ENCODE measurements at places on chromosomes 12 and 14.

- DNase-seq, result no peak
Observed at GRCh38 chr12:59298296-59298695, 297.5 kb upstream of the SLC16A7 start.

GRCh38 chr12:69338936-69339335, 9.2 kb upstream of the LYZ start:
- no peak for DNase-seq

GRCh38 chr14:63470962-63471793, 72.0 kb downstream of the PPP2R5E start:
- peak; percentile 35 for DNase-seq

DNA sequence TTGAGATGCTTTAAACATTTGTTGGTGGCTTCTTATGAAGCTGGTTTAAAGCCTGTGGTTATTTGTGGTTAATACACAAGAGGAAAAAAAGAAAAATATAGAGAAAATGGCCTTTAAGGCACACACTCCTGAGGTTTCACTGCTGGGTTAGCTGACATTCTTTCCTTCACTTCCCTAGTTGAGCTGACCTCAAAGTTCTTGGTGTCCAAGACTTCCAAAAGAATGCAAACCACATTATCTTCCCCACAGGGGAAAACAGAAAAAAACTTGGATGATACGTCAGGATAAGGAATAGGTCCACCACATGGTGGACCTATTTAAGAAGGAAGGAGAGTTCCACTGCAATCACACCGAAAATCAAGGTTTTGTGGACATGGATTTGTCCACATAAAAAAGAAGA, 94.3 kb downstream of the SLC25A21 start:
- no peak for DNase-seq

DNA sequence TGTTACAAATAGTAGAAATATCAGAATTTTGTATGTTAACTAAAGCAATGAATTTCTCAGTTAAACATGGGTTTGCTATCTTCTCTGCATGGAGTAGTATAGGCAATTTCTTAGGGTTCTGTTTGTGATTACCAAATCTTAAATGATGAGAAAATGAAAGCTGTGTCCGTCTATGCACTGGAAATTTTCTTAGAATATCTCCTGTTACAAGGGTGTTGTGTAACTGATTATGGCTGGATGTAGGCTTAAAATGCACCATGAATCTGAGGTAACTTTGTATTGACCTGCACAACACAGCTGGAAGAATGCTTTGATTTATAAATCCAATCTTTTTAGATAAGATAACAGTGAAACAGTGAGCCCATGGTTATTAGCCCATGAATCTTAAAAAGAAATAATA, 17.8 kb downstream of the TRIP11 start:
- no peak for DNase-seq

- DNase-seq, result no peak
Observed at GRCh38 chr12:130164216-130164542, 1.9 kb downstream of the FZD10 start.

- no peak for DNase-seq
Observed at GRCh38 chr12:92398565-92399309, 253.1 kb upstream of the BTG1 start.

DNA sequence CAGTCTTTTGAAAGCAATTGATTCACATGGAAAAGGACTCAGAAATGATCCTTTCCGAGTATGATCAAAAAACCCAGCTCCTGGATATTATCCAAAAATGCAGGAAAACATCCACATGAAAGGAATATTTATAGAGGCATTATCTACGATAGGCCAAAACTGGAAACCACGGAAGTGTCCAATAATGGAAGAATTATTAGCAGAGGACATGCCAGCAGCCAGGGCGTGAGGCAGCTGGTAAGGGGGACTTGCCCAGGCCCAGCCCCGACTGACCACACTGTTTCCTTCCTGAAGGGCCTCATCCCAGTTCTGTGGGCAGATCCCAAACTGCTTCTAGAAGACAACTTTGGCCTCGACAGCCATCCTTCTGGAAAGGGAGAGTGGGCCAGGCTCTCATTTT, 20.5 kb downstream of the ACTN1 start:
- DNase-seq, result no peak

GRCh38 chr12:69062621-69063237, 129.8 kb upstream of the CPM start:
- no peak for DNase-seq

DNA sequence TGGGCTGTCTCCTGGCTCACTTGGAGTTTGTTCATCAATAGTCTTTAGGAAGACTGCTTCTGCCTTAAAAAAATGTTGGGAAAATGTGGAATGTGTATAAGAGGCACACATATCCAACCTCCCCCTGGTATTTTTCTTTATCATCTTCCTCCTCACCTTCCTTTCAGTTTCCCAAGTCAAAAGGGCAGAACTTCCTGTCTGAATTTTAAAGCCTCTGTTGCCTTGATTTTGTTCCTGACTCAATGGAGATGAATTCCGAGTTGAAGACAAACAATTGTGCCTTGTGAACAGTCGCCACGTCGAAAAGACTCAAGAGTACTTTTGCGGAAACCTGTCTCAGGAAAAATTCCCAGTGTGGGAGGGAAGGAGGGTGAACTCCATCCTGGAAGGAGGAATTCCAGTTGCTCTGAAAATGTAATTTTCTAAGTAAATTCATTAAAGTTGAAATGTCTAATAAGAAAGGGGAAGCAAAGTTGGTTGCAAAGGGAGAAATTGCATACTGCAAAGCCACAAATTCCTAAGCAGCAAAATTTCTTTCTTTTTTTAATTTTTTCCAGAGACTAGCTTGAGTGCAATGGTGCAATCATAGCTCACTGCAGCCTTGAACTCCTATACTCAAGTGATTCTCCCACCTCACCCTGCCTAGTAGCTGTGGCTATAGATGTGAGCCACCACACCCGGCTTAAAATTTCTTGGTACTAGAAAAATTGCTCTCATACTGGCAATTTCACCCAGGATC, 50.2 kb upstream of the ELK3 start:
- DNase-seq, result no peak

DNA sequence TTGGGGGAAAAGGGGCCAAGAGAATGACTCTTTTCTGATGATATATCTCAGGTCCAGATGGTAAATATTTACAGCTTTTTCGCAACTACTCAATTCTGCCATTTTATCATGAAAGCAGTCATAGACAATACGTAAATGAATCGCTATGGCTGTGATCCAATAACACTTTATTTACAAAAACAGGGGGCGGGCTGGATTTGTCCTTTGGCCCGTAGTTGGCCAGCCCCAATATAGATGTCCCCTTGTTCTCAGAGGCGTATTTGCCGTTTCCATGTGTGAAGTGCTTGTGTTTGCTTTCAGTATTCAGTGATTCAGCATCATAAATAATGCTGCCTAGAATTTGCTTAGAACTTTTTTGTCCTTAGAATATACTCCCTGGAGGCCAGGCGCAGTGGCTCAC, 77.2 kb downstream of the CCDC92 start:
- no peak for DNase-seq

DNA sequence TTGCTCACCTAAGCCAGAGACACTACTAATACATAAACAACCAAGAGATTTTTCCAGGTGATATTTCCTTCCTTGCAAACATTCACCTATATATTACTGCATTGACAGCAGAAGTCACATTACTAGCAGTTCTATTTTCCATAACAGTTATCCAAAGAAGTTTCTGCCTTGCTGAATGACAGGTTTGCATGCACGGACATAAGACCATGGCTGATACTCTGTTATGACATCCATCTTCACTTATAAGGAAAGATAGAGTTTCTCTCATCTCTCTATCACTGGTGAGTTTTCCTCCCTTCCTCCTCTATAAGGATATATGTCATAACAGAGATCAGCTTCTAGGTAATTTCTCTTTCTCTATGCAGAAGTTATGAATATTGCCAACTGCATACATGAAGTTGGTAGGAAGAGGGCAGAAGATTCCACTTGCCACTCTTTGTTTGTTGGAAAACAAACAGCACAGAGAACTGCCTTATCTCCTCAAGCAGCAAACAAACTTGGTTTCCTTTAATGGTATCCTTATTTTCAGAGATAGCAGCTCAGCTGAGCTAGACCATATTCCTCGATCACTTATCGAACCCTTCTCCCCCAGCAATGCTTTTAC, 557.0 kb downstream of the VRK1 start:
- no peak for DNase-seq

GRCh38 chr12:130685250-130685787, 30.8 kb downstream of the RIMBP2 start:
- DNase-seq, result no peak

DNA sequence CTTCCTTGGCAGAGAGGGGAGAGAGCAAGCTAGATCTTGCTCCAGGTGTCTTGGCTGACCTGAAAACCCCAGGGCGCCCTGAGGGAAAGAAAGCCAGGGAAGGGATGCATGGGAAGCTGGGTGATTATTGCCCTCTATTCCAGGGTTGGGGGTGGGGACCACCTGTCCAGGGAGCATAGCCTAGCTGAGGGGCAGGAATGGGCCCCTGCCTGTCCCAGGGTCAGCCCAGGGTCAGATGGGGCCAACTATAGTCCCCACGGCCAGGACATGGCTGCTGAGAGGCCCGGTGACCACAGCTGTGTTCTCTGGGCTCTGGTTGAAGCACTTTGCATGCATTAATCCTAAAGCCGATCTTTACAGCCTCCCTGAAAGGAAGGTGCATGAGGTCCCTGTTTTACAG, 30.1 kb upstream of the ZFP36L1 start:
- DNase-seq, result no peak

- no peak for DNase-seq
Observed at GRCh38 chr14:56650979-56651378, 71.4 kb downstream of the TMEM260 start.

DNA sequence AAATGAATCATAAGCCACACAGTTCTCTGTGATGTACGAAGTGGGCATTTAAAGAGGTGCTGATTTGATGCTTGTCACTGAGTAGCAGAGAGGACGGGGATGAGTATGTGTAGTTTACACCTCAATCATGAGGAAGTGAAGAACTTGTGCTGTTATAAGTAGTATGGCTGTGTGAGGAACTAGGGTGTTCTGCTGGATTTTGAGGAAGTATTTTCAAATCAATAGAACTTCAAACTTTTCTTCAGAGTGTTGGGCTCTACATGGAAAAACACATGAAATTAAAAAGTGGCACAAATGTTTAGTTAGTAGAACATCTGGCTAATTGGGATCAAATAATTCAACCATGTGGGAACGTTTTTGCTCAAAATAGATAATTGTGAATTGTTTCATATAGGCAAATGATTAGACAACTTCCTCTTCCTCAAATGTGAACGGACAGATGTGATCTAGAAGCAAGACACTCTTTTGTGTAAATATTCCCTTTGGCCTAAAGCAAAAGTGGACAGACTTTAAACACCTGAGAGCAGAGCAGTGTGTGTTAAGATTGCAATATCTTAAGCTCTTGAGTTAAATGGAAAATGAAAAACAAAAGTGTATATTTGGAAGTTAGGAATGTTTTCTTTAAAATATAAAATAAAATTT, 168.5 kb downstream of the NAV3 start:
- no peak for DNase-seq

DNA sequence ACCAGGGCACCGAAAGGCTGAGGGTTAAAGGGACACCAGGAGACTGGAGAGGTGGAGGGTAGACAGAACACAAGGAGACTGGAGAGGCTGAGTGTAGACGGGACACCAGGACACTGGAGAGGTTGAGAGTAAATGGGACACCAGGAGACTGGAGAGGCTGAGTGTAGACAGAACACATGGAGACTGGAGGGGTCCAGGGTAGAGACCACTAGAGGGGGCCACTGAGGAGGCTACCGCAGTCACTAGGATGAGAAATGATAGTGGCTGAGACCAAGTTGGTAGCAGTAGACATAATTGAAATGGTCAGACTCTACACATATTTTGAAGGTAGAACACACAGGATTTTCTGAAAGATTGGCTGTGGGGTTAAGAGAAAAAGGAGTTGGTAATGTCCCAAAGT, 68.2 kb downstream of the PAH start:
- DNase-seq, result no peak
